ENCODE measurements at places on chromosomes 3 and 15. TPM values are rescaled to one million over a fixed set of nuclear protein-coding genes. Genes with fewer than 3 reads are reported as not detected.

The KIF15 gene
- 18.4 TPM for total RNA-seq

The PRR20G gene
- not detected for total RNA-seq

The MOBP gene
- total RNA-seq: 0.39 TPM

The SLC6A11 gene
- total RNA-seq: 1.5 TPM

DNA sequence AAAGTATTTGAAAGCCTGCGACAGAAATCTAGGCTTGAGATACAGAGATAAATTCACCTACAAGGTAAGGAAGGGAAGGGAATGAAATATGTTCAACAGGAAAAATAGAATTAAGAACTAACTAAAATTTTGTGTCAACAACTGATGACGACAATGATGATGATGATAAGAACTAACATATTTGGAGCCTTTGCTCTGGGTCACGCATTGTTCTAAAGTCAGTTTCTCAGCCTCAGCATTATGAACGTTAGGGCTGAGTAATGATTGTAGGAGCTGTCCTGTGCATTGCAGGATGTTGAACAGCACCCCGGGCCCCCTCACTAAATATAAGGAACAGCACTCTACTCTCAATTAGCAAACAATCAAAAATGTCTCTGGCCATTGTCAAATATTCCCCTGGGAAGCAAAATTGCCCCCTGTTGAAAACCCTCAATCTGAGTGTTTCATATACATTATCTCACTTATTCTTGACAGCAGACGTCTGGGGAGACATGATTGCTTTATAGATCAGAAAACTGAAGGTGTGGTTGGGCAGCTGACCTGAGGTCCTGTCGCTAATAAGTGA is 88.5 kb downstream of the ERC2 start:
- no peak for DNase-seq
- H3K4me3 ChIP-seq: no peak overlapping the region
- H3K4me1 ChIP-seq: peaks cover 3% of the 10 kb centered on the region
- no peaks in the 10 kb centered on the region for H3K27me3 ChIP-seq
- no peak overlapping the region for H3K27ac ChIP-seq
- peaks cover 28% of the 10 kb centered on the region for H3K36me3 ChIP-seq

DNA sequence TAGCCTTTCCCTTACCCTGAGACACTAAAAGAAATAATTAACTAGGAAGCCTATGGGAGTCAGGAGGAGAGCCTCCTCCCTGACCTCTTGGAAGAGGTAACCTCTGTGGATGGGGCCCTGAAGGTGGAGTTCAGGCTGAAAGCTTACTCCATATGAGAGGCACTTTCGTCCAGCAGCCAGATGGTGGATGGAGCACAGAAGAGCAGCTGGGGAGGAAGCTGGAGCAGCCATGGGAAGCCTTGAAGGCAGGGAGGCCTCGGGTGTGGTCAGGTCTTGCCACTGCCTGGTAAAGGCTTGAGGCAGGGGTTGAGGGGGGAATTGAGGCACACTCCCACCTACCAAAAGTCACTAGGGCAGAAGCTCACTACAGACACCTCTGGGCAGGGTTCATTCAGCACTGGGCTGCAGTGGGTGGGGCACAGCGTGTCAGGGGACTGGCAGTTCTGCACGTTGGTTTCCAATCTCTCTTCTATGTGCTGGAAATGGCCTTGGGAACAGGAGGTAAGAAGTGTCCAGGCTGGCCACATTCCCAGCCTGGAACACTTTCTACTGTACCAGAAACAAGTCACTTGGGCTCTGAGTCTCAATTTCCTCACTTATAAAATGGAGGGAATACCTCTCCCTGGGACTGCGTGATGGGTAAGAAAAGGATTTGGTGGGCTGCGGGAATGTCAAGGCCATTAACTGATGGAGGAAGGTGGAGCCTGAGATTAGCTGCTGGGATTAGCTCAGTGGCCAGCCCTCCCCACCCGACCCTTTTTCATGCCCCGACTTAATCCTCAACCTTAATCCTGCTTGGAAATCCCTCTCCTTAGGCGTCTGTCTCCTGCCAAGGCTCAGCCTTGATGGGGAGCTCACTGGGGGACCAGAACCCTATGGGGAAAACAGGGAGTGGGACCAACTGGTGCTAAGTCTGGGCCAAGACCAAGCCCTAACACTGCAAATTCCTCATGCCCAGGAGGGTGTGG is 5.4 kb downstream of the PCBP4 start:
- no peak overlapping the region for H3K4me3 ChIP-seq
- H3K27ac ChIP-seq: no peak overlapping the region
- no peak for DNase-seq
- H3K27me3 ChIP-seq: peaks cover 24% of the 10 kb centered on the region
- H3K36me3 ChIP-seq: no peaks in the 10 kb centered on the region

GRCh38 chr3:30742796-30743619 is 136.6 kb downstream of the TGFBR2 start:
- H3K4me3 ChIP-seq: no peak overlapping the region
- H3K36me3 ChIP-seq: no peaks in the 10 kb centered on the region
- H3K27me3 ChIP-seq: no peaks in the 10 kb centered on the region
- H3K27ac ChIP-seq: no peak overlapping the region
- H3K4me1 ChIP-seq: peaks cover 39% of the 10 kb centered on the region
- DNase-seq: no peak

DNA sequence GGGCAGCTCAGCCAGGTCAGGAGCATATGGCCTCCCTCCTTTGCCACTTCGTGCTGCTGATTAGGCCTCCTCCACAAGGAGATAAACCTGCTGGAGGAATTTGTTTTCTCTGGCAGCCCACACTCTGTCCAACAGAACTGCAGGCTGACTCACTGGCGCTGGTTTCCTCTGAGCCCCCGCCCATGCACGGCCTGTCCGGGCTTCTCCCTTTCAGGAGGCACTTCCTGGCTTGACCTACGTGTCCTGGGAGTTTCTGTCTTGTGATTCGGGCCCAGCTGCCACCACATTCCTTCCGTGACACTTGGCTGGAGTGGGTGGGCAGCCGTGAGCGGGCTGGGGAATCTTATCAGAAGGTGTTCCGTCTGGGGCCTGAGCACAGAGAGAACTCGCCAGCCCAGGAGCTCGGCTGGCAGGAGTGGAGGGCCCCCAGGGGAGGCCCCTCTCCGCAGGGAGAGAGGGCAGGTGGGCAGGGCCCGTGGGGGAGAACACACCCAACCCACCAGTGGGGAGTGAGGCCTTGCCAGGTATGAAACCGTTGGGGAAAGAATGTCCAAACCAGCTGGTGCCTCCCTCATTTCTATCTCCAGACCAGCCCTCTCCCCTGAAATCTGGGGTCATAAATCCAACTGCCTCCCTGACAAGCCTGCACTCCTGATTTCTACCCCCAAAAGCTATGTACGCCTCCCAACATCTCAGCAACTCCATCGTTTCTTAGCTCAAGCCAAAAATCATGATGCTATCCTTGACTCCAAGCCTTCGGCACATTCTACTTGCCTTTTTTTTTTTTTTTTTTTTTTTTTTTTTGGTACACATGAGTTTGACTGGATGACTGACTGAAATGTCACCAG is 110.6 kb upstream of the MEF2A start:
- no peaks in the 10 kb centered on the region for H3K27me3 ChIP-seq
- no peak overlapping the region for H3K27ac ChIP-seq
- DNase-seq: no peak
- H3K4me1 ChIP-seq: 0 out of 2 replicates have a peak, but pooled peaks cover 4% of the 10 kb centered on the region
- H3K4me3 ChIP-seq: no peak overlapping the region
- no peaks in the 10 kb centered on the region for H3K36me3 ChIP-seq

DNA sequence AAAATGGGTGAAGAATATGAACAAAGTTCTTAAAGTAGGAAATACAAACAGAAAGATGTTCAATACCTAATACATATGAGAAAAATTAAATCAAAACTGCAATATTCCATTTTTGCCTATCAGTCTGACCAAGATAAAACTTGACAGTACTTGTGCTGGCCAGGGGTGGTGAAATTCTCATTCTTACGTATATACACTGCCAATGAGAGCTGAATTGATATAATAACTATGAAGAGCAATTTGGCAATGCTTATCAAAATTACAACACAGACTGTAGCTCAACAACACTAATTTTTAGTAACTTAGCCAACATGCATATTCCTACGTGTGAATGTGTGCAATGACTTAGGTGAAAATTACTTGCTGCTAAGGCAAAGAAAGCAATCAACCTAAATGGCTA is 90.2 kb downstream of the SETD2 start:
- H3K27ac ChIP-seq: no peak overlapping the region
- H3K27me3 ChIP-seq: no peaks in the 10 kb centered on the region
- no peak overlapping the region for H3K4me3 ChIP-seq
- DNase-seq: no peak
- peaks cover 19% of the 10 kb centered on the region for H3K4me1 ChIP-seq

DNA sequence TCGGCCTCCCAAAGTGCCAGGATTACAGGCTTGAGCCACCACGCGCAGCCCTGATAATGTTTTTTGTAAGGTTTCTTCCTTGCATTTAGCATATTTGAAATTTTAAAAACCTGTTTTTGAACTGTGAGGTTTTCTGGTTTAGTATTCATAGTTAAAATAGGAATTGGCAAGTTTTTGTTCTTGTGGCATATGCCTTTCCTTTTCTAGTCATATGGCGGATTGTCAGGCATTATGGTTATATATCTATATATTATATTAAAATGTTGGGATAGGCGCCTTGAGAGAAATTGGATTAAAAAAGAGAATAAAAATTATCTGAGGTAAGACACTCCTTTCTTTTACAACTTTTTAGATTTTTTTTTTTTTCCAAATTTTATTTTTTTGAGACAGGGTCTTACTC is 28.4 kb downstream of the FXR1 start:
- no peak overlapping the region for H3K4me3 ChIP-seq
- no peak for DNase-seq
- H3K36me3 ChIP-seq: peaks cover 43% of the 10 kb centered on the region
- H3K27me3 ChIP-seq: no peaks in the 10 kb centered on the region
- H3K4me1 ChIP-seq: no peaks in the 10 kb centered on the region
- no peak overlapping the region for H3K27ac ChIP-seq

DNA sequence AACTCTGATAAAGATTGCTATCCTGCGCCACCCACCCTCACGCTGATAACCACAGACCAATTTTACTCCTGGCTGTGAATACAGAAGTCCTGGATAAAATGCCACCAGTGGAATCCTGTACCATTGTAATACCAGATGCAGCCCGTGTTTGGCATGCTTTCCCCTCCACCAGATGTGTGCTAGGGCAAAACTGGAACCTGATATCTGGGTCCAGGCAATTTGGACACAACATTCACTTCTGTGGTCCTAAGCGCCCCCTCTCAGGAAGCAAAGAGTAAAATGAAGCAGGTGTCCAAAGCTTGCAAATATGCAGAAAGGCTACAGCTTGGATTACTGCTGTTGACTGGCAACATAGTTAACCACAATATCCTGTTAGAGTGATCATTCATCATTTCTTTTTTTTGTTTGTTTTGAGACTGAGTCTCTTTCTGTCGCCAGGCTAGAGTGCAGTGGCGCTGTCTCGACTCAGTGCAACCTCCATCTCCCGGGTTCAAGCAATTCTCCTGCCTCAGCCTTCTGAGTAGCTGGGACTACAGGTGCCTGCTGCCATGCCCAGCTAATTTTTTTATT is 32.8 kb downstream of the LOXL1 start:
- H3K27me3 ChIP-seq: no peaks in the 10 kb centered on the region
- H3K36me3 ChIP-seq: no peaks in the 10 kb centered on the region
- H3K27ac ChIP-seq: no peak overlapping the region
- H3K4me1 ChIP-seq: no peaks in the 10 kb centered on the region
- DNase-seq: no peak

All from WTC11 (cell line).